ENCODE measurements at places on chromosomes 6 and 20.

DNA sequence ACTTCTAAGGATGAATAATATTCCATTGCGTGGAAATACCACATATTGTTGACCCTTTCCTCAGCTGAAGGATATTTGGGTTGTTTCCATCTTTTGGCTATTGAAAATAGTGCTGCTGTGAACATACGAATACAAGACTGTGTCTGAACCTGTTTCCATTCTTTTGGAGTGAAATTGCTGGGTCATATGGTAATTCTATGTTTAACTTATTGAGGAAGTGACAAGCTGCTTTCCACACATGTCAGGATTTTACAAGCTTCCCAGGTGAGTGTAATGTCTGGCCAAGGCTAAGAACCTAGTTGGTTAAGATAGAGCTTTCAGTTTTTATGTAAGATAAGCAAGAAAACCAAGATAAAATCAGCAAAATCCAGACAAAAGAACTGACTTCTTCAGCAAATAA is 48.8 kb downstream of the PPP1R3G start:
- no peak for DNase-seq

- DNase-seq, result no peak
Measured at GRCh38 chr6:122330315-122330714, 69.1 kb upstream of the HSF2 start.

- no peak for DNase-seq
Measured at GRCh38 chr20:19582782-19583181, 175.3 kb upstream of the RIN2 start.

GRCh38 chr6:130934848-130935585 is 107.8 kb downstream of the SMLR1 start:
- no peak for DNase-seq

- DNase-seq, result no peak
Measured at GRCh38 chr20:58224097-58224496, 4.4 kb downstream of the ANKRD60 start.

DNA sequence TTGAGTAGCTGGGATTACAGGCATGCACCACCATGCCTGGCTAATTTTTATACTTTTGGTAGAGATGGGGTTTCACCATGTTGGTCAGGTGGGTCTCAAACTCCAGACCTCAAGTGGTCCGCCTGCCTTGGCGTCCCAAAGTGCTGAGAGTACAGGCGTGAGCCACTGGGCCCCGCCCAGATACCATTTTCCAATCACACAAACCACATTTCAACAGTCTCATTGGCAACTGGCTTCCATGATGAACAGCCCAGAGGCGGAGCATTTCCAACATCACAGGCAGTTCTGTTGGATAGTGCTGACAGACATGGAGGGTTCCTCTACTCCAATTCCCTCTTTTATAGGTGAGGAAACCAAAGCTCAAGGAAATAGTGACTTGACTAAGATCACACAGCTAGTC is 43.9 kb upstream of the PLCB4 start:
- DNase-seq, result no peak

GRCh38 chr6:76681781-76682180 is 609.3 kb upstream of the IMPG1 start:
- no peak for DNase-seq

DNA sequence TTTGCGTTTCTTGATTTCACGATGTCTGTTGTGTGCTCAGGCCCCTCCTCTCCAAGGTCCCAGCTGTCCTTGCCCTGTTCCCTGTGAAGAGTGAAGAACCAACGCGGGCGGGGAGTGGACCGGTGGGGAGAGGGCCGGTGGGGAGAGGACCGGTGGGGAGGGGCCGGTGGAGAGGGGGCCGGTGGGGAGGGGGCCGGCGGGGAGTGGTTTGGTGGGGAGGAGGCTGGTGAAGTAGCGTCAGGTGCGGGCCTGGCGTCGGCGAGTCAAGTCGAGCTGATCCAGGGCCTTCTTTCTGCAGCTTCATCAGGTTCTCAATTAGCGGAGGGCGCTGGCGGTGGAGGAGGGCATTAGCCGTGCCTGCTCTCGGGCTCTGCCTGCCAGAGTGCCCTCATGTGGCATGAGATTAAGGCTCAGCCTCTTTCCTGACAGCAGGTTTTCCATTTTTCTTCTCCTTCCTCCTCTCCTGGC is 21.2 kb upstream of the BHLHE23 start:
- DNase-seq, result no peak

DNA sequence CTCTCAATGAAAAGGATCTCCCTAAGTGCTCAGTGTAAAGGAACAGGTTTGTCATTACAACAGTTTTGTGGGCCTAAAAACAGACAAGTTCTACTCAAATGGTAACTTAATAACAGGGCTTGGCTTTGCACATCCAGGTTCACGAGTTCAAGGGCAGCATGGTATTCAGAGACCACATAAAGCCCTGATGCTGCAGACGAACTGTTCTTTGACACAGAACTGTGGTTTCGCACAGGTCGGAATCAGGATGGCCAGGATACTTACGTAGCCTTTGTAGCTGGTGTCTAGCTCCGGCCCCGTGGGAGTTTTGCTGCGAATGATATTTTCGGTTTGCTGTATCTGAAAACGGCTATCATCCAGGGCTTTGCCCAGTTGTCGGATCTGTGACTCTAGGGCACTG is 335.9 kb downstream of the ESR1 start:
- no peak for DNase-seq

DNA sequence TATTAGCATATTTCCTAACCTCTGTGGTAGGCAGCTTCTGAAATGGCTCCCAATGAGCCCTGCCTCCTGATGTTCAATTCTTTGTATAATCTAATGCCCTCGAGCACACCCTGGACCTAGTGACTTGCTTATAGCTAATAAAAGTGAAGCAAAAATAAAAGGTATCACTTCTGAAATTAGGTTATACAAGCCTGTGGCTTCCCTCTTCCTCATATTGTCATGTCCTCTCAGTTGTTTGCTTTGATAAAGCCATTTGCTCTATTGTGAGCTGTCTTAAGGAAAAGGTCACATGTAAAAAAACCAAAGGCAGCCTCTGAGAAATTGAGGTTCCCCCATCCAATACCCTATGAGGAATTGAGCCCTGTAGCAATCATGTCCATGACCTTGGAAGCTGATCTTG is 442.1 kb upstream of the ADGRB3 start:
- no peak for DNase-seq

DNA sequence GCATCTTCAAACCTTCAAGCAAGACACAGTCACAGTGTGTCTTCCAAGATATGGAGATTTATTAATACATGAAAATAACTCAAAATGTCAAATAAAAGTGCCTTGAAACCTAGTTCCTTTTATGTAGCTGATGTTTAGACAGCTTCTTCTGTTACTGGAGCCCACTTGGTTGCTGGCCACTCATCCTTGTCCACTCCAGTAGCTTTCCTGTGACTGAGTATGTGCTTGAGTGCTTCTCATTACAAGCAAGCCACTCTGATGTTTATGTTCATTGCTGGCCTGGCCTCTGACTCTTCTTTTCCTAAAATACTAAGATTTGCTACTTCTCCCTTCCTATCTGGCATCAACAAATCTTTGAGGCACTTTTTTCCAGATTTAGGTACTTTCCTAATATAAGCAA is 545.2 kb upstream of the MAN1A1 start:
- no peak for DNase-seq

GRCh38 chr6:81624453-81624852 is 128.0 kb downstream of the TENT5A start:
- DNase-seq, result no peak

DNA sequence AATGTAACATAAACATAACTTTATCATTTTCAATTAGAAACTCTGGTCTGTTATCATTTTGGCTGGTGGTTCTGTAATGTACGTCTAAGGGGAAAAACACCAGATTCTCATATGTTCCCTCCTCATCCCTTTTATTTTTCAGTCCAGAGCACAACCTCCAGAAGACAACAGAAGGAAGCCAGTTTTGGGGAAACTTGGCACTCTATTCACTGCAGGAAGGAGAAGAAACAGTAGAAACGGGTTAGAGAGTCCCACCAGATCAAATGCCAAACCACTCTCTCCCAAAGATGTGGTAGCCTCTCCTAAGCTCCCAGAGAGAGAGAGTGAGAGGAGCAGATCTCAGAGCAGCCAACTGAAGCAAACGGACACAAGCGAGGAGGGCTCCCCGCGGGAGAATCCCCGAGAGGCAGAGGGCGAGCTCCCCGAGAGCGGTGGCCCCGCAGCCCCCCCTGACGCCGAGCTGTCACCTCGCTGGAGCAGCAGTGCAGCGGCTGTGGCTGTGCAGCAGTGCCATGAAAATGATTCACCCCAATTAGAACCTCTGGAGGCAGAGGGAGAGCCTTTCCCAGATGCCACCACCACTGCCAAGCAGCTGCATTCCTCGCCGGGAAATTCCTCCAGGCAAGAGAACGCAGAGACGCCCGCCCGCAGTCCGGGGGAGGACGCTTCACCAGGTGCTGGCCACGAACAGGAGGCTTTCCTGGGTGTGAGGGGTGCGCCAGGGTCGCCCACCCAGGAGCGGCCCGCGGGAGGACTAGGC is 117.8 kb downstream of the RTN4IP1 start:
- DNase-seq, result no peak

DNA sequence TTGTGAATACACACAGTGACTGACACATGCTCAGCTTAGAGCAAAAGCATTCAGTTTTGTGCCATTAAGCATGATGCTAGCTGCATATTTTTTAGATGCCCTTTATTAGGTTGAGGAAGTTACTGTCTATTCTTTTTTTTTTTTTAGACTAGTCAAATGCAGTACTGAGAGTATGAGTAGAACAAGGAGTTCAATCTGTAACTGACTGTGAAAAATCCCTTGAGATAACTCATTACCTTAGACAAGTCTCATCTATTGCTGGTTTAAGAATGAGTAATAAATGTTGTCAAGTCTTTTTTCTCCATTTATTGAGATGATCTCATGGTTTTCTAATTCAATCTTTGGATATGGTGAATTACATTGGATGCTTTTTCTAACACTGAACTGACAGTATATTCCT is 23.2 kb downstream of the AHI1 start:
- no peak for DNase-seq

DNA sequence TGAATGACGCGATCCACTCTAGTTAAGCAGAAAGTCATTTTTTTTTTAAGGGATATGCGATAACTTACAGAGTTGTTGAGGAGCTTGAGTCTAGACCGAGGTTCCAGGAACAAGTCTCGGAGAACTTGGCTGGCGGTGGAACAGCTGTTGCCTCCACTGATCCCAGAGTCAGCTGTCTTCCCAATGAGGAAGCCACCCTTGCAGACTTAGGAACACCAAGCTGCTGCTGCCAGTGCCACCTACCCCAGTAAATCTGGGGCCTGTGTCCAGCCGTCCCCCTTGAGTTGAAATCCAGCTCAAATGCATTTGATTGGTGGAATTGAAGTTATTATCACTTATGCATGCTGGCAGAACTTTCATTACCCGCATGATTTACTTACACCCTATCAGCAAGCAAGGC is 6.7 kb downstream of the PFDN4 start:
- no peak for DNase-seq

DNA sequence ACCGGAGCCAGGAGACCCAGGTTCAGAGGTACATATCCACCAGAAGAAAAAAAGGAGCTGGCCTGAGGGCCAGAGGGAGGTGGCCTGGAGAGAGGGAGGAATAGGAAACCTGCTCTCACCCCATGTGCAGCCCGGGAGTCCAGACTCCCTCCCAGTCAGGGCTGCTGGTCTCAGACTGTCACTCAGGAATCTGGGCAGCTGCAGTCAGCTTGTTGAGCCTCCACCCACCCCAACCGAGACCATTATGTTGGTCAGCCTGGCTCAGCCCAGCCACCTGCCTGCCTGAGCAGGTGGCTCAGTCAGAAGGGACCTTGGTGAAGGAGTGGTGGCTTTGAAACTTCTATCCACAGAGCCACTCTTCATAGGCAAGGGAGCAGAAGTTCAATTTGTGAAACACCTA is 53.3 kb upstream of the EPB41L1 start:
- no peak for DNase-seq

- DNase-seq, result no peak
Measured at GRCh38 chr20:37558779-37559178, 31.1 kb upstream of the BLCAP start.

DNA sequence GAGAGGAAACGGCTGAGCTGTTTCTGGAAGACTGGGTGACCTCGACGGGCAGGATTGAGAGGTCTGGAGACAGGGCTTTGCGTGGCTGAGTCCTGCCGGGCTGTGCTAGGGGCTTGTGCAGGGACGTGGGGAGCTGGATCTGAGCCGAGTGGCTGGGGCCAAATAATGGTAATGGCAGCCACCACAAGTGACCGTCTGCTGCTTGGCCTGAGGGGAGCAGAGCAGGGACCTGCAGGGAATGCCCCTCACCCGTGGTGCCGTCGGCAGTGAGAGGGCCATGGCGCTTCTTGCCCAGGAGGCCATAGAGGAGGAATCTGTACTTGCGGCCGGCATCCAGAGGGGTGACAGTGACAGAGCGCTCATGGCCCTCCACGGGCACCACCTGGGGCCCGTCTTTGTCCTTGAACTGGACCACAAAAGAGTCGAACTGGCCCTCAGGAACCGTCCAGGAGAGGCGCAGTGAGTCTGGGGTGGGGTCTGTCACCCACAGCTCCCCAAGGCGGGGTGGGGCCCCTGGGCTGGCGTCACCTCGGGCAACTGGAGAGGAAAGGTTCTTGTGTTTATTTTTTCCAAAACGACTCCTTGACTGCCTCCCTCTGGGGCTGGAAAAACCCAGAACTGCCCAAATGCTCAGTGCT is 31.8 kb downstream of the CYP21A2 start:
- DNase-seq, result no peak

DNA sequence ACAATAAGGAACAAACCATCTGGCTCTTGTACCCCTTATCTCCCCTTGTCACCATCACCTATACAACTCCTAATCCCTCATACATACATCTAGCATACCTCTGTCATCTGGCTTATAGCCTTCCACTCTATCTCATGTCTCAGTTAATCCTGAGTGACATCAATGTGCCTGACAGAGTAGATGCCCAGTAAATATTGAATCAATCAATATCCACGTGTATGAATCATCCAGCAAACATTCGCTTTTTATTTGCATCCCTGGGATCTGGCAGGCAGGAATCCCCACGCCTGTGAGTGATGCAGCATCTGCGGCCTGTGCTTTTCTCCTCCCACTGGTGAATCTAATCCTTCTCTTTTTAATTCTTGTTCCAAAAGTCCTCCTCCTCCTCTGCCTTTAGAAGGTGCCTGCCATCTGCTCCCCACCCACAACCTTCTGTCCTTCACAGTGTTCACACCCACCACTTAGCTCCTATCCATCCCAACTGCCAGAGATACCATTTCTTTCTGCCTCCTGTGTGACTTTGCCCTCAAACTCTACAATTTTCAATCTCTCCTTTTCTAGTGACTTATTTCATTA is 37.6 kb downstream of the ZNF391 start:
- no peak for DNase-seq
